ENCODE measurements at places on chromosomes 5 and 9.
A peak's percentile ranks its signal among the peaks of the same experiment; 100 is the strongest.

- H3K4me3 ChIP-seq, result no peak overlapping the region
- H3K27ac ChIP-seq, result no peak overlapping the region
- H3K4me1 ChIP-seq, result peaks cover 17% of the 10 kb centered on the region
- DNase-seq, result no peak
Measured at GRCh38 chr5:522899-523440, 1.3 kb downstream of the SLC9A3 start.

DNA sequence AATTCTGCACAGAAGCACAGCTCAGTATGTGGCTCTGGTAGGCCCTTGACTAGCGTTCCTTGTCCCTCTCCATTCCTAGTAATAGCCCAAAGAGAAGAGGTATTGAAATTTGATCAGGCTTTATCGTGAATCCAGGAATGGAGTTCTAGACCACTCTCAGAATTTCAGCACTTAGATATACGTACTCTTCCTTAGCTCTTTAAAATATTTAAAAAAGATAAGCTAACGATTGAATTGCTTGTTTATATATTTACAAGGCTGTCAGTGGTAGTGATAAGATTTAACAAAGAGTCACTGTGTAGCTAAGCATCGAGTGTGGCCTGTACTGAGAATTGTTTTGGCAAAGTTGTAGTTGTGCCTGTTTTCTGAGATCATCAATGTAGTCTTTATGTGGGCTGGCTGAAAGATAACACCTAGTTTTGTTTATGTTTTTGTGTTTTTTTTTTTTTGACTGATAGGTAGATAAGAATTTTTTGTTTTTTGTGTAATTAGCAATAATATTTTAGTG is 2.5 kb downstream of the KIAA1958 start:
- no peak overlapping the region for H3K4me3 ChIP-seq
- peaks cover 7% of the 10 kb centered on the region for H3K4me1 ChIP-seq
- DNase-seq, result no peak
- H3K27ac ChIP-seq, result no peak overlapping the region

DNA sequence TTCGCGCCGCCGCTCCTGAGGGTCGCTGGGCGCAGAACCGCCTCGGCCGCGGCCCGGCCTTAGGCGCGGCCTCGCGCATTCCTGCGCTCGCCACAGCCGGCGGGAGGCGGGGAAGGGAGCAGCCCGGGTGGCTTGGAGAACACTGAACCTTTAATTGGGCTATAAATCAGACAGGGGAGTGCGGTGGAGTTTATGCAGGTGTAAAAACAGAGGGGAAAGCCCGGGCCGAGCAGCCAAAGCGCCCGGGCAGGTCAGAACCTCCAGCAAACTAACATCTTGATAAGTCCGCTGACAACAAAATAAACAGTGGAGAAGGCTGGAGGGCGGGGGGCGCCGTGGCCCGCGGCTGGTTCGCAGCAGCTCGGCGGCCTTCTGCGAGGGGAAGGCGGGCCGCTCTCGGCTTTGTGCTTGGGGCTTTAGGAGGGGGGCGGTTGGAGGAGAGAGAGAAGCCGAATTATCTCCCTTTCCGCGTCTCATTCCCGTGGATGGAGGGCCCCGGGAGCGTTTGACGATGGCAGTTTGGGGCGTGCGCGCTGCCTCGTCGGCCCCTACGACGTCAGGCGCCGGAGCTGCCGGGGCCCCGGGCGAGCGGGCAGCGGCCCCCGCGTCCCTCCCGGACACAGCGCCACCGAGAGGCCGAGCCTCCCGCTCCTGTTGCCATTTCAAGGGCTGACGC is 11.3 kb downstream of the FOXD1 start:
- H3K27ac ChIP-seq, result no peak overlapping the region
- peak; percentile 43 for DNase-seq

- DNase-seq, result no peak
- H3K36me3 ChIP-seq, result no peaks in the 10 kb centered on the region
- no peaks in the 10 kb centered on the region for H3K4me1 ChIP-seq
- H3K4me3 ChIP-seq, result no peak overlapping the region
- no peaks in the 10 kb centered on the region for H3K27me3 ChIP-seq
- no peak overlapping the region for H3K27ac ChIP-seq
Measured at GRCh38 chr9:79362100-79363081, 209.4 kb upstream of the TLE4 start.

GRCh38 chr9:74742191-74742790 is 145.4 kb downstream of the TRPM6 start:
- no peak overlapping the region for H3K4me3 ChIP-seq
- no peaks in the 10 kb centered on the region for H3K27me3 ChIP-seq
- H3K36me3 ChIP-seq, result no peaks in the 10 kb centered on the region
- H3K27ac ChIP-seq, result no peak overlapping the region
- no peaks in the 10 kb centered on the region for H3K4me1 ChIP-seq

Data from MM.1S (cell line).